ENCODE measurements at places on chromosomes 13 and 19.

DNA sequence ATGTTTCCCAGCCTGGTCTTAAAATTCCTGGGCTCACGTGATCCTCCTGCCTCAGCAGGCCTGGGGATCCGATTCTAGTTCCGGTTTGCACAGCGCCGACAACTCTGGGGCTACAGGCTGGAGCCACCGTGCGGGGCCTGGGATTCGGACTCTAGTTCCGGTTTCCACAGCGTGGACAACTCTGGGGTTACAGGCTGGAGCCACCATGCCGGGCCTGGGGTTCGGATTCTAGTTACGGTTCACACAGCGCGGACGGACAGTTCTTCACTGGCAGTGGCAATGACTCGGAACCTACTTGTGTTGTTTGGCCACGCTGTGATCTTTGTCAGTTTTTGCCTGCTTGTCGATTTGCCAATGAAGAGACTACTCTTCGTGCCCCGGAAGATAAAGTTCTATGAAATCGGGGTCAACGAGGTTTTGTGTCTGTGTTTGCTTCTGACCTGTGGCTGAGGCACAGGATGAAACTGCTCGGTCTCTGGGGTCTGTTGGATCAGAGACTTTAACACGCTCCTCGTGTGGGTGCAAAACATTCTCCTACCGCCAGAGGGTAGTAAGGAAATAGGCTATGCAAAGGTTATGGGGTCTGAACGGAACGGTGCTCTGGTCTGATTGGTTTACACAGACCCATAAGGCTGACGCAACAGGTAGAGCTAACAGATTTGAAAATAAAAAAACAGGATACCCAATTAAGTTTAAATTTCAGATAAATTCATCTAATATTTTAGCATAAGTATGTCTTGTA is 12.1 kb upstream of the ZSCAN1 start:
- no peak for DNase-seq

GRCh38 chr19:11551603-11552235 is 7.3 kb downstream of the ELOF1 start:
- no peak for DNase-seq

- no peak for DNase-seq
Measured at GRCh38 chr13:97259798-97260714, 37.9 kb downstream of the MBNL2 start.

DNA sequence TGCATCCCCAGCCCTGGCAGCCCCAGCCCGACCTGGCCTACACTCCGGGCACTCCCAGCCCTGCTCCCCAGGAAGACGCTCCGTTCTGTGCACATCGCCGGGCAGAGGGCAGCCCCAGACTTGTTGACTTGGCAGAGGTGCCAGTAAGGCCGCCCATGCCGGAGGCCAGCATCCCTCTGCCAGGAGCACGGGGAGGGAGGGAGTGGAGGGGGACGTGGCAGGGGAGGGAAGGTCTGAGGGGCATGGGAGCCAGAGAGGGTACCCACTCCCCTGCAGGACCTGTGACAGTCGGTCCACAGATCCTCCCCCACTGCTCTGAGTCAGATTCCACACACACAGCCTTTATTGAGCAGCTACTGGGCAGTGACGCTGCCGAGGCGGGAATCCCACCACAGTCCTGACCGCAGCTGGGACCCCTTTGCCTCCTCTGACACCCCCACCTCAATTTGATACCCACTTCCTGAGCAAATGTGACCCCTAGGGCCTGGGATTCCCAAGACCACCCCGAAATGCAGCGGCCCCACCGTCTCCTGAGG is 1.9 kb upstream of the NKPD1 start:
- no peak for DNase-seq

- DNase-seq = no peak
Measured at GRCh38 chr19:11420429-11421370, 1.6 kb upstream of the RGL3 start.

DNA sequence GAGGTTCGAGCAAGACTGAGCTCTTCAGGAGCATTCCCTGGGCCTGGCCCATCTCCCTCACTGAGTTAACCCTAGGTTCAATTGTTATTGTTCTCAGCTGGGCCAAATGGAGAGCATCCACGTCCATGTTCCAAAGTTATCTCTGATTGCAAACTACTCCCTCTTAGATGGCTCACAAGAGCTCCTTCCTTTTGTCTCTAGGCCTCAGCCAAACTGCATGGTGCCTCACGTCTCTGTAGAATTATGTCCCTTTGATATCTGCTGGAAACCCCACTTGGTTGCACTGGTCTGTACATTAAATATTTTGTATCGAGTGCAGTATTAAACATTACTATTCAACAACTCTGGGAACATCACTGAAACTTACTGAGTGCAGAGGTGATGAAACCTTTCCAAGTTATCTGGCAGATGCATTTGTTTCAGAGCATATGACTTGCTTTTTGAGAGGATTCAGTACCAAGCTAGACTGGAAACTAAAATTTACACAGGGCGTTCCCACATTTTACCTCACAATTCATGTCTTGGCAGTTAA is 38.1 kb downstream of the DOCK9 start:
- no peak for DNase-seq
